ENCODE measurements at places on chromosomes 5 and 9. TPM values are rescaled to one million over a fixed set of nuclear protein-coding genes. Genes with fewer than 3 reads are reported as not detected.

Gene AHRR
- 0.35 TPM for total RNA-seq

Gene TAF11L5
- total RNA-seq, result not detected

Gene CKMT2
- 1.2 TPM for total RNA-seq

Gene MLANA
- total RNA-seq, result 0.11 TPM

Gene NUP188
- 54.1 TPM for total RNA-seq

Gene ABHD17B
- 25.2 TPM for total RNA-seq

Gene SLC25A48
- 4.5 TPM for total RNA-seq

Gene OGN
- total RNA-seq, result not detected

DNA sequence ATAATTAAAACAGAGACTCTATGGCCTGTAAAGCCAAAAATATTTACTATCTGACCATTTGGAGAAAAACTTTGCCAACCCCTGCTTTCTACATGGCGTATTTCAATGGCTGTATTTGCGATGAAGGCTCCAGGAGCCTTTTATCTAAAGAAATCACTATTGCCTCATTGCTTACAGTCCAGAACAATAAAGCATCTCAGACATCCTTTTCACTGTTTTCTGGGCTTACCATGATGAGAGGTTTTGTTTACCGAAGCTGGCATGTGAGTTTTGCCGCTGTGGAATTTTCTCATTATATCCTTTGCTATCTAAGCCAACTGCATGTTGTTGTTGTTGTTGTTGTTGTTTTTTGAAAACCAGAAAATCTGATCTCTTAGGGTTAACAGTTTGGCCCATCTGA, 13.9 kb downstream of the PALM2AKAP2 start:
- no peak overlapping the region for H3K27ac ChIP-seq
- H3K4me3 ChIP-seq, result no peak overlapping the region
- DNase-seq, result no peak
- H3K36me3 ChIP-seq, result no peaks in the 10 kb centered on the region
- H3K4me1 ChIP-seq, result peaks cover 14% of the 10 kb centered on the region

DNA sequence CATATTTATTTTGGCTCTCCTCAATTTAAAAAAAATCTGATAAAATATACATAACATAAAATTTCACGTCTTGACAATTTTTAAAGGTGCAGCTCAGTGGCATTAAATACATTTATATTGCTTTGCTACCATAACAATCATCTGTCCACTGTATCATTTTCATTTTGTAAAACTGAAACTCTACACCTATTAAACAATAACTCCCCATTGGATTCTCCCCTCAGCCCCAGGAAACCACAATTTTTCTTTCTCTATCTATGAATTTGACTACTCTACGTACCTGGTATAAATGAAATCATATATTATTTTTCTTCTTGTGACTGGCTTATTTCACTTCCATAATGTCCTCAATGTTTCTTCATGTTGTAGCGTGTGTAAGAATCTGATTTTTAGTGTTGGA, 563.5 kb downstream of the PRR16 start:
- H3K4me3 ChIP-seq, result no peak overlapping the region
- H3K36me3 ChIP-seq, result no peaks in the 10 kb centered on the region
- DNase-seq, result no peak
- H3K4me1 ChIP-seq, result no peaks in the 10 kb centered on the region
- H3K27ac ChIP-seq, result no peak overlapping the region
- no peaks in the 10 kb centered on the region for H3K27me3 ChIP-seq

DNA sequence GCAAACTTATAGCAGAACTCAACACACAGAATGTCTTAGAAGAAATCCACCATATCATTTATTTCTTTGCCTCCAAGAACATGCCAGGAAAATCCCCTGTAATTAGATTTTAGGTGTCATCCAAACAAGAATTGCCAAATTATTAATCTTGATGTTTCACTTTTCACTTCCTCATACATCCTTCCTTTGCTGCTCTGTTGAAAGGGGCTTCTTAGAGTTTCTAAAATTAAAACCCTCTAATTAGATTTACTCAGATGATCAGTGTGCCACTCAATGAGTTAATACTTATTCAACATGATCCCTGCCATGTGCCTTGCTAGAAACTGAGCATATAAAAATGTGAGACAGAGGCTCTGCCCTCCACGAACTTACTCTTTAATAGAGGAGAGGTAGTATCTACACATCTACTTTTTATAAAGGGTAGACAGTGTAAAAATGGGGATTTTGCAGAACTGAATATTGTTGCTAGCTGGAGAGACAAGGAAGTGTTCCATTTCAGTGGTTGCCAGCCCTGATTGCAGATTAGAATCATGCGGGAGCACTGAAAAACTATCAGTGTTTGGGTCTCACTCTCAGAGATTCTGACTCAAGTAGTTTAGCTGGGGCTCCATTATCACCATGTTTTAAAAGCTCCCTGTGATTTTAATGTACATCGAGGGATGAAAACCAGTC, 498.4 kb downstream of the TLE4 start:
- no peaks in the 10 kb centered on the region for H3K36me3 ChIP-seq
- DNase-seq, result no peak
- H3K4me3 ChIP-seq, result no peak overlapping the region
- H3K4me1 ChIP-seq, result no peaks in the 10 kb centered on the region
- no peak overlapping the region for H3K27ac ChIP-seq

- H3K4me3 ChIP-seq, result no peak overlapping the region
- H3K36me3 ChIP-seq, result no peaks in the 10 kb centered on the region
- no peaks in the 10 kb centered on the region for H3K27me3 ChIP-seq
- no peaks in the 10 kb centered on the region for H3K4me1 ChIP-seq
Measured at GRCh38 chr5:169946743-169947295, 33.5 kb downstream of the INSYN2B start.

DNA sequence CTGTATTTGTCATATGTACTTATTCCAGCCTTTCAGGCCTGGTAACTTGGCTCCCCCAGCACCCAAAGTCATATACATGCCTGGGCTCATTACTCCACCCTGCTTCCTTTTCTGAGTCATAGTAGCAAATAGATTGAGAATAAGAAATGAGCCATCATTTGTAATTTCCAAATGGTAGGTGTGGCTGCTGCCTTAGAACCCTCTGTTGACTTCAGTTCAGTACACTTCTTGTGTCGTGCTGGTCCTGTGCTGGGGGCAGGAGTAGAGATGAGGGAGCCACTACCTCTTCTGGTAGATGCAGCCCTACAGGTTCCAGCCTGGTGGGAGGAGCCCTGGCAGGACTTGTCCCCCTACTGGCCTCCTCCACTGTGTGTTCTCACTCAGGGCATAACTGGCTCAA, 11.1 kb downstream of the GM2A start:
- no peaks in the 10 kb centered on the region for H3K27me3 ChIP-seq
- no peaks in the 10 kb centered on the region for H3K4me1 ChIP-seq
- H3K27ac ChIP-seq, result no peak overlapping the region
- H3K36me3 ChIP-seq, result peaks cover 9% of the 10 kb centered on the region

DNA sequence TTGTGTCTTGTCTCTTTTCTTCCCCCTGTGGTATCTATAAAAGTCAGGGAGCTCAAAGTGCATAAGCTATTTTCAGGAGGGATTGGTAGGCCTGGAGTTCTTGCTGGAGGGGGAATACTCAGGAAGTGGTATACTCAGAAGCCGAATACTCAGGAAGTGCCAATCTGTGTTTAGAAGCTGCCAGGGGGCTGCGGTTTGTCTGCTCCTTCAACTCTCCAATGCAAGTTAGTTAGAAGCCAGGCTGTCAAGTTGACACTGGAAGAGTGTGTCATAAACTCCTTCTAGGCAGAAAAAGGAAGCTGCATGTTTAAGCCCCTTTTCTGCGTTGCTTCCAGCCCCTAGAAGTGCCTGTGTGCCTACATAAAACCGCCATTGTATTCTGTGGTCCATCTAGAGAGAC, 366.5 kb downstream of the TAF11L14 start:
- H3K4me3 ChIP-seq, result no peak overlapping the region
- no peaks in the 10 kb centered on the region for H3K27me3 ChIP-seq
- no peaks in the 10 kb centered on the region for H3K36me3 ChIP-seq
- DNase-seq, result no peak

- no peak overlapping the region for H3K27ac ChIP-seq
- H3K36me3 ChIP-seq, result no peaks in the 10 kb centered on the region
- DNase-seq, result no peak
- no peak overlapping the region for H3K4me3 ChIP-seq
Measured at GRCh38 chr5:171433982-171434676, 14.7 kb downstream of the FGF18 start.

DNA sequence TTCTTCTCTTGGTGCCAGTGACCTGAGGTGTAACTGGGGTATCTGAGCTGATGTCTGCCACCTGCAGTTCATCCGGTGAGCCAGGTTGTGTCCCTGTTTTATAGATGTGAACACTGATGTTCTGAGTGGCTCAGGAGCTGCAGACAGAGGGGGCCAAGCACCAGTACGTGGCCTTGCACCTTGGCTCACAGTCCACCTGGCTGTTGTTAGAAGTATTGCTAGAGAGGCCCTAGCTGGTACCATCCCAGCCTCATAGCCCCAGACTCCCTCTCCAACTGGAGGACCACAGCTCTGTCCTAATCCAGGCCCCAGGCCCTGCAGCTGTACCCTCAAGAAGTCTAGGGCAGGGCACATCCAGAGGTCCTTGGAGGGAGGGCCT, 16.2 kb downstream of the PHF2 start:
- no peak overlapping the region for H3K4me3 ChIP-seq
- H3K4me1 ChIP-seq, result peaks cover 55% of the 10 kb centered on the region
- no peaks in the 10 kb centered on the region for H3K27me3 ChIP-seq

- no peaks in the 10 kb centered on the region for H3K36me3 ChIP-seq
- H3K27me3 ChIP-seq, result no peaks in the 10 kb centered on the region
- DNase-seq, result no peak
- H3K4me1 ChIP-seq, result peaks cover 52% of the 10 kb centered on the region
Measured at GRCh38 chr5:61299261-61299681, 32.8 kb upstream of the ZSWIM6 start.

- no peak overlapping the region for H3K27ac ChIP-seq
- no peaks in the 10 kb centered on the region for H3K4me1 ChIP-seq
- DNase-seq, result peak; percentile 40
- H3K4me3 ChIP-seq, result no peak overlapping the region
Measured at GRCh38 chr5:108801776-108802175, 54.1 kb downstream of the FER start.

GRCh38 chr5:151520294-151520693, 70.8 kb downstream of the FAT2 start:
- no peak overlapping the region for H3K4me3 ChIP-seq
- no peaks in the 10 kb centered on the region for H3K27me3 ChIP-seq
- H3K4me1 ChIP-seq, result no peaks in the 10 kb centered on the region
- peak; percentile 9 for DNase-seq
- H3K36me3 ChIP-seq, result no peaks in the 10 kb centered on the region

DNA sequence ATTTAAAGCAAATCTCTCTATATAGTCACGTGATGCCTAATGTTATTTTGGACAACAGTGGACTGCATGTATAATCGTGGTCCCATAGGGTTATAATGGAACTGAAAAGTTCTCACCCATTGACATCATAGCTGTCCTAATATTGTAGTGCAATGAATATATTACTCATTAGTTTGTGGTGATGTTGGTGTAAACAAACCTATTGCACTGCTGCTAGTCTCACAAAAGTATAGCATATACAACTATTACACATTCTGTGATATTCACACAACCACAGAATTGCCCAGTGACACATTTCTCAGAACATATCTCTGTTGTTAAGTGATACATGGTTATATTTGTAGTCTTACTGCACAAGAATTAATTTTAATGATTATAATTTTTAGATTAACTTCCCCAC, 37.7 kb downstream of the IPO11 start:
- no peak for DNase-seq
- peaks cover 8% of the 10 kb centered on the region for H3K36me3 ChIP-seq
- H3K27me3 ChIP-seq, result no peaks in the 10 kb centered on the region
- no peaks in the 10 kb centered on the region for H3K4me1 ChIP-seq

DNA sequence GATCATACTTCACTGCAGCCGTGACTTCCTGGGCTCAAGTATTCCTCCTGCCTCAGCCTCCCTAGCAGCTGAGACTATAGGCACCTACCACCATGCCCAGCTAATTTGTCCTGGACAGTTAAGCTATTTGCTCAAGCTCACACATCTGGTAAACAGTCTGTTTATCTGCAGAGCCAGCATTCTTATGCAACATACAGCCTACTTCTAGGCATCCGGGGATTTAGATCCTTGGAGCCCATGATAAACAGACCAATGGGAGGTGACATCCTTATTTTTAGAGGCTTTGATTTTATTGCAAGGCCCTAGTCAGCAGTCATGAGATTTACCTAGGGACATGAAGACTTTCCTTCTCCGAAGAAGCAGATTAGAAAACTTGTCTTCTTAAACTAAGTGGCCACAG, 21.0 kb downstream of the ATOX1 start:
- no peaks in the 10 kb centered on the region for H3K4me1 ChIP-seq
- H3K36me3 ChIP-seq, result 0 out of 3 replicates have a peak, but pooled peaks cover 5% of the 10 kb centered on the region
- no peak overlapping the region for H3K27ac ChIP-seq
- H3K27me3 ChIP-seq, result no peaks in the 10 kb centered on the region
- no peak overlapping the region for H3K4me3 ChIP-seq
- no peak for DNase-seq

GRCh38 chr5:55771175-55771655, 33.4 kb downstream of the DDX4 start:
- no peaks in the 10 kb centered on the region for H3K36me3 ChIP-seq
- peaks cover 19% of the 10 kb centered on the region for H3K4me1 ChIP-seq
- no peaks in the 10 kb centered on the region for H3K27me3 ChIP-seq
- no peak overlapping the region for H3K4me3 ChIP-seq
- no peak overlapping the region for H3K27ac ChIP-seq
- DNase-seq, result no peak

- no peak overlapping the region for H3K27ac ChIP-seq
- DNase-seq, result no peak
- H3K4me1 ChIP-seq, result no peaks in the 10 kb centered on the region
- no peak overlapping the region for H3K4me3 ChIP-seq
- no peaks in the 10 kb centered on the region for H3K36me3 ChIP-seq
- H3K27me3 ChIP-seq, result no peaks in the 10 kb centered on the region
Measured at GRCh38 chr5:15124871-15125568, 253.4 kb upstream of the ANKH start.

- H3K4me3 ChIP-seq, result peak within 1 kb of the TSS; percentile 65
- no peak within 1 kb of the TSS for H3K27ac ChIP-seq
- peaks cover 4% of the 10 kb centered on the region for H3K27me3 ChIP-seq
- DNase-seq, result no peak
- no peaks in the 10 kb centered on the region for H3K36me3 ChIP-seq
- peaks cover 24% of the 10 kb centered on the region for H3K4me1 ChIP-seq
Measured at GRCh38 chr9:2621722-2622460, at the start of gene VLDLR. VLDLR (plus strand) TSS chr9:2621787; CDS start chr9:2622190, 403 bp downstream.

DNA sequence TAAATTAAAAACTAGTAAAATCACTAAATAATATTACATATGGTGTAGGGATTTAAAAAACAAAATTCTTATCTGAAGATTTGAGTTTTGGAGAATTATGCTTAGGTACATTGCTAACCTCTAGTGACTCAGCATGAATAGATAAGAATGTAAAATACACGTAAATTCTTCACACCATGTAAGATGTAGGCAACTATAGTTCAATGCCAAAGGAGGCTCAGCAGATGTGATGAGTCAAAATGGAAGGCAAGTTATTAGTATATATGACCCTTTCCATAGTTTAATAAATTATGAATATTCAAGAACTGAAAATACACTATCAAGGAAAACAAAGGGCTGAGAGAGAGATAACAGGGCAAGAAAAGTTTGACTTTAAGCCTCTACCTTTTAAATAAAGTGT, 79.0 kb downstream of the MRPS30 start:
- no peaks in the 10 kb centered on the region for H3K27me3 ChIP-seq
- no peak overlapping the region for H3K4me3 ChIP-seq
- no peak for DNase-seq
- no peaks in the 10 kb centered on the region for H3K36me3 ChIP-seq

- DNase-seq, result no peak
- no peaks in the 10 kb centered on the region for H3K27me3 ChIP-seq
- H3K4me3 ChIP-seq, result no peak overlapping the region
- no peaks in the 10 kb centered on the region for H3K36me3 ChIP-seq
- no peaks in the 10 kb centered on the region for H3K4me1 ChIP-seq
Measured at GRCh38 chr5:156561651-156562050, 234.7 kb downstream of the SGCD start.

GRCh38 chr5:73464016-73464745, 15.6 kb upstream of the FOXD1 start:
- no peak for DNase-seq
- no peaks in the 10 kb centered on the region for H3K4me1 ChIP-seq
- peaks cover 2% of the 10 kb centered on the region for H3K27me3 ChIP-seq

Data from HepG2 (cell line).